EL (cell line): ENCODE measurements at places on chromosomes 7 and 10.
A peak's percentile ranks its signal among the peaks of the same experiment; 100 is the strongest.

DNA sequence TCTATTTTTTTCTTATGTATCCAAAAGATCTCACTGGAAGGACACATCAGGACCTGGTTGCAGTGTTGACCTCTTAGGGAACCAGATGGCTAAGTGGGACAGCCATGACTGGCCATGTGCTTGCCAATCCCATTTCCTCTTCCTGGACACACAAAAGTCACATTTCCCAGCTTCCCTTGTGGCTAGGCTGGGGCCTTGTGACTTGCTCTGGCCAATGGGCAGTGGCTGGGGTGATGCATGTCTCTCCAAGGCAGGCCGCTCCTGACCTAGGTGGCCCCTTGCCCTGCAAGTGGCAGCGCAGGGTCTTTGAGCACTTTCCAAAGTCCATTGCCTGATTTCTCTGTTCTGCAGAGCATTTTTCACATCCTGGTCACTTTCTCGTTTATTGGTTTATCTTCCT lies 41.7 kb upstream of the HSPA12A start:
- no peak for DNase-seq

DNA sequence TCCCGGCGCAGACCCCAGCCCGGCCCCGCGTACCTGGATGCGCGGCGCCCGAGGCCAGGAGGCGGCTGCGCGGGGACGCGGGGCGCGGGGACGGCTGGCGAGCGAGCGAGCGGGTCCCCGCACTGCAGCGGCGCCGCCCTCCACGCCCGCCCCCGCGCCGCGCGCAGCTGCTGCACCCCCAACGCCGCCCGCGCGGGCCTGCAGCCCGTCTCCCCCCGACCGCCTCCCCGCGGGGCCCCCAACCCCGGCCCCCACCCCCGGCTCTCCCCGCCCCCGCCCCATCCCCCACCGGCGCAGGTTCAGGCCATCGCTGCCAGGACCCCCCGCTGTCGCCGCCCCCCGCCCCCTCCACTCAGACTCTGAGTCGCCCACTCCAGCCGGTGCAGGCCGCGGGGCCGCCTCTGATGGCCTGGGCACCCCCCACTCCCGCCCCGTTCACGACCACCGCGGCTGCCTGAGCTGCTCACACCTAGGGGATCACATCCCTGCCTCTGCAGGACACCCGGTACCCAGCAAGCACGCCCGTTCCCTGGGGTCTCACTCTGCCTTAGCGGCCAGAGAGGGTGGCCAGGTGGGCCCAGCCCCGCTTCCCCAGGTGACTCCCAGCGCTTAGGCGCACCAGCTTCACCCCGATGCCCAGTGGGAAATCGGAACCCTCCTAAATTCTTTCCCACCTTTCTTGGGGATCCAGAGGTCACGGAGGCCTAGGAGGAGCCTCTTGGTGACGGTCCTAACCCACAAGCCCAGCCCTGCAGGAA lies 13.9 kb upstream of the DNAAF5 start:
- DNase-seq = no peak

DNA sequence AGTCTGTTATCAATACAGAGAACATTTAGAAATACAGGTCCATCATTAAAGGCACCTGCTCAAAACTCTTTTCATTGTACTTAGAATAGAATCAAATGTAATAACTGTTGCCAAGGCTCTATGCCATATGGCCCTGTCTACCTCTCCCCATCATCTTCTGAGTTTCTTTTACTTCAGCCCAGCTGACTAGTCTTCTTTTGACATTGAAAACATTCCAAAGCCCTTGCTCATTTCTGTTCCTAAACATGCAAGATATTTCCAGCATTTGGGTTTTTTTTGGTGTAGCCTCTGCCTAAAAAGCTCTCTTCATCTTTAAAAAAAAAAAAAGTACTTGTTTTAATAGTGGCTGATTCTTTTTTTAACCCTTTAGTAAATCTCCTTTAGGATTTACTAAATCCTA lies 165.5 kb upstream of the SMIM30 start:
- DNase-seq = peak; percentile 73

DNA sequence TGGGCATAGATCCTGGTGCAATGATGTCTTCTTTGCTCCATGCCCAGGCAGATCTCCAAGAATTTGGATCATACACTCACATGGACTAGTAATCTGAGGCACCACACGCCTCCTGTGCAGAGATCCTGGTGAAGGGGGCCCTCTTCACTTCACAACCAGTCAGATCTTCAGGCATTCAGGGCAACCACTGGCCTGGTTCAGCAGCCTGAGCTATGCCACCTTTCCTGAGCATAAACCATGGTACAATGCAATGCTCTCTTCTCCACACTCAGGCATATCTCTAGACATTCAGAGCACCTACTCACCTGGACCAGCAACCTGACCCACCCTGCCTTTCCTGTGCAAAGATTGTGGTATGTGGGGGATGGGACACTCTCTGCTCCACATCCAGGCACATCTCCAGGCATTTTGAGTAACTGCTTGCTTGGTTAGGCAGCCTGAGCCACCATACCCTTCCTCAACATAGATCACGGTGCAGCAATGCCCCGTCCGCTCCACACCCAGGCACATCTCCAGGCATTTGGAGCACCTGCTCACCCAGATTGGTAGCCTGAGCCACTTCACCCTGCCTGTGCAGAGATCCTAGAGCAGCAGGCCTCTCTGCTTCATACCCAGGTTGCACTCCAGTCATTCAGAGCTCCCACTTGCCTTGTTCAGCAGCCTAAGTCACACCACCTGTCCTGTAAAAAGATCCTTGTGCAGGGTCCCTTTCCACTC lies 532.2 kb upstream of the STEAP1 start:
- no peak for DNase-seq

DNA sequence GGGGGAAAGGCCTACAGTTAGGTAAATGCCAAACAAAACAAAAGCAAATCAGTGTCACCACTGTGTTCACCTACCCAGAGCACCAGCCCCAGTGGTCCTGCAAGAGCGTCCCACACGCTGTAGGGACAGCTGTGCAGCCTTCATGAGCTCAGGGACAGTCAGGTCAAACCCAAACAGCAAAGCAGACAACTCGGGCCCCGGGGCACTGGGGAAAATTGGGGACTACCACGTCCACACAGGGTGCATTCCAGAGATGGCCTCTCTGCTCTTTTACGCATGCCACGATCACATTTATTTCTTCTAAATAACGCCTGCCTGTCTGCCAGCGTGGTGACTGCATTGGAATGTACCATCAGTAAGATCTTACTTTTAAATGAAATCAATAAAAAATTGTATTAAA lies 21.7 kb downstream of the EBF3 start:
- DNase-seq = no peak

DNA sequence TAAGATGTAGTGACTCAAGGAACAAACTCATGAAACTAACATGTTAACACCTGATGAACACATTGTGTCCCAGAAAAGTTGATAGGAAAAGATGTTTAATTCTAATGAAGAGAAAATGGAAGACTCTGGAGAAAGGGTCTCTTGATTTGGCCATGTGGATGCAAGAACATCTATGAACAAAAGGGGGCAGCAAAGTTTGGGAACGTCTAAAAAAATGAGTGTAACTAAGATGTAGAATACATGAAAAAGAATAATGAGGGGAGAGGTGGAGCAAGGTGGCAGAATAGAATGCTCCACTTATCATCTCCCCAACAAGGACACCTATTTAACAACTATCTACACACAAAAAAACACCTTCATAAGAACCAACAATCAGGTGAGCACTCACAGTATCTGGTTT lies 805.1 kb downstream of the TNS3 start:
- DNase-seq = peak; percentile 35
